Activated naive CD8-positive, alpha-beta T cell treated with anti-CD3 and anti-CD28 coated beads, Interleukin-2, amount 10 ng/mL, durations not matched to agents 7 days and 5 days (primary cell): ENCODE measurements at places on chromosomes 3 and 15. TPM values are rescaled to one million over a fixed set of nuclear protein-coding genes. Genes with fewer than 3 reads are reported as not detected.

- H3K4me3 ChIP-seq: no peak overlapping the region
- no peaks in the 10 kb centered on the region for H3K36me3 ChIP-seq
- H3K27ac ChIP-seq: no peak overlapping the region
- H3K4me1 ChIP-seq: no peaks in the 10 kb centered on the region
- no peak for DNase-seq
Measured at GRCh38 chr3:170714562-170715535, 129.0 kb upstream of the SLC7A14 start.

The MOBP gene
- total RNA-seq: not detected

DNA sequence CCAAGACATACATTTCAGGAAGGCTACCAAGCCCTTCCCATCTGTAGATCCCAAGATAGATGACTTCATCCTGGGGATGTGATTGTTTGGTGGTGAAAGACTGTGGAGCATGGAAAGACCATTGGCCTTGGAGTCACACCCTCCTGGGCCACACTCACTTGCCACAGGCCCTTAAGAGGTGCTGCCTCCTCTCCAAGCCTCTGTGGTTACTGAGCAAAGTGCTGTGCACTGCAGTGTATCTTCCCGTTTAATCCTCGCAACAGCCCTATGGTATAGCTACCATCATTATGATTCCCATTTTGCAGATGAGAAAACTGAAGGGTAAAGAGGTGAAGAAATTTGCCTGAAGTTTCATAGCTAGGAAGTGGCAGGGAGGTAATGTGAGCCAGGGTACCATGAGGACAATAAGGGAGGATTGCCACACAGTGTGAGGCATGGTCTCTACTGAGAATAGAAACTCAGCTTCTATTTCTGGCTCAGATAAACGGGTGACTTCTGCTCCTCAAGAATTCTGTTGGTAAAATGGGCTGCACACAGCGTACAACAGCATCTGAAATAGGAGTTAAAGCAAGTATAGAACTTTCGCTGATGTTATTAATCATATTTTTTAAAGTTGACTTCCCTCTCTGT lies 23.9 kb upstream of the RHO start:
- no peaks in the 10 kb centered on the region for H3K27me3 ChIP-seq
- no peak overlapping the region for H3K4me3 ChIP-seq
- DNase-seq: no peak
- no peak overlapping the region for H3K27ac ChIP-seq
- H3K4me1 ChIP-seq: no peaks in the 10 kb centered on the region
- H3K36me3 ChIP-seq: peaks cover 4% of the 10 kb centered on the region

DNA sequence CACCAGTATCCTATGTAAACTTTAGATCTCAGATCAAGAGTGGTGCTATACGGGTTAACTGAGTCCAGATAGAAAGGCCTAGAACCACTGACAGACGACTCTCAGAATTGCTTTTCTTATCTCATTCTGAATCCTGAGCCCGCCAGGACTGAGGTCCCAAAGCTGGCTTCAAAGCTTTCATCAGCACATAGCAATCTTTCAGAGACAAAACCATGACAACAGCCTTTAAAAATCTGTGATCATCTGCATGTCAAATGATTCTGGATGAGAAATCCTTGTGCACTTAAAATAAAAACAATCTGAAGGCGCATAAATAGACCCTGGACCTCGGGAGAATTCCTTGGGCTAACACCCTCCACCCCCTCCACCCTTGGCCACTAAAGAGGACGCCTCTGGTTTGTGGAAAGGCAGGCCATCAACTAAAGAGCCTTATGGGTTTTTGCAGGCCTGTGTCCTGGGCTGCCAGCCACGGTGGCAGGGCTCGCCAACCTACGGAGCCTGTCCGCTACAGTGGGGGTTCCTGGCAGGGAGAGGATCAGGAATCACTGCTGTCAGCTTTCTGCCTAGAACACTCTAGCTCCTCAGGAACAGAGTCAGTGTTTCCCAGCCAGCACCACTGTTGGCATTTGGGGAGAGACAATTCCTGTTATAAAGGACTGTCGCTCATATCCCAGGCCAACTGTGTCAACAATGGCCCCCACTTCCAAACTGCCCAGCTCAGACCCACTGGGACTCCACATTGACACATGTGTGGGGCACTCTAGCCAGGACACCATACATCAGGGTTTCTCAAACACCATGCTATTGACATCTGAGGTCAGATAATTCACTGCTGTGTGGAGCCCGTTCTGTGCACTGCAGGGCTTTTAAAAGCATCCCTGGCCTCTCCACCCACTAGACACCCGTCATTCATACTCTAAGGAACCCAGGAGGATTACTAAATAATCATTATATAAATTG lies 20.2 kb downstream of the TLE3 start:
- H3K4me1 ChIP-seq: peaks cover 23% of the 10 kb centered on the region
- H3K27ac ChIP-seq: no peak overlapping the region
- no peaks in the 10 kb centered on the region for H3K27me3 ChIP-seq
- DNase-seq: no peak
- H3K36me3 ChIP-seq: peaks cover 38% of the 10 kb centered on the region

GRCh38 chr3:171718493-171719185 lies 91.6 kb downstream of the PLD1 start:
- no peak overlapping the region for H3K4me3 ChIP-seq
- no peaks in the 10 kb centered on the region for H3K36me3 ChIP-seq
- no peaks in the 10 kb centered on the region for H3K4me1 ChIP-seq
- no peak overlapping the region for H3K27ac ChIP-seq
- DNase-seq: no peak
- H3K27me3 ChIP-seq: peaks cover 12% of the 10 kb centered on the region

DNA sequence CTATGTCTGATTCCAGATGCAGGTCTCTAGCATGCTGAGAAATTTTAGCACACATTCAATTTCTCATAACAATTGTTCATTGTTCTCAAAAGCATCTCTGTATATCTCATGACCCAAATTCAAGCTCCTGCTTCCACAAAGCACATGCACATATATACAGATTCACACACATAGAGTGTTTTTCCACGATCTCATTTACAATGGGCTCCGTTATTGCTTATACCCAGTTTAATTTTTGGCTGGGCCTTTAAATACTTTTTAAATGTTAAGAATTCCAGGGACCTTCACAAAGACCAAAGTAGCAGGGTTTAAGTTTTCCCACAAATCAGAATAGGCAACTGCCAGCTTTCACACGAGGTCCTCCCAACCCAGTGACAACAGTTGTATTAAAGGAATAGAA lies 333.5 kb upstream of the SEMA6D start:
- H3K27ac ChIP-seq: no peak overlapping the region
- no peaks in the 10 kb centered on the region for H3K27me3 ChIP-seq
- DNase-seq: no peak
- H3K36me3 ChIP-seq: no peaks in the 10 kb centered on the region
- no peaks in the 10 kb centered on the region for H3K4me1 ChIP-seq
